Stimulated activated effector memory CD8-positive, alpha-beta T cell treated with anti-CD3 and anti-CD28 coated beads, Interleukin-12 subunit alpha, Interleukin-12 subunit beta, amount 100 ng/mL, for 72 hours (primary cell): ENCODE measurements at places on chromosomes 16 and 17.

GRCh38 chr17:49121696-49122292, 10.8 kb upstream of the B4GALNT2 start:
- DNase-seq, result no peak

DNA sequence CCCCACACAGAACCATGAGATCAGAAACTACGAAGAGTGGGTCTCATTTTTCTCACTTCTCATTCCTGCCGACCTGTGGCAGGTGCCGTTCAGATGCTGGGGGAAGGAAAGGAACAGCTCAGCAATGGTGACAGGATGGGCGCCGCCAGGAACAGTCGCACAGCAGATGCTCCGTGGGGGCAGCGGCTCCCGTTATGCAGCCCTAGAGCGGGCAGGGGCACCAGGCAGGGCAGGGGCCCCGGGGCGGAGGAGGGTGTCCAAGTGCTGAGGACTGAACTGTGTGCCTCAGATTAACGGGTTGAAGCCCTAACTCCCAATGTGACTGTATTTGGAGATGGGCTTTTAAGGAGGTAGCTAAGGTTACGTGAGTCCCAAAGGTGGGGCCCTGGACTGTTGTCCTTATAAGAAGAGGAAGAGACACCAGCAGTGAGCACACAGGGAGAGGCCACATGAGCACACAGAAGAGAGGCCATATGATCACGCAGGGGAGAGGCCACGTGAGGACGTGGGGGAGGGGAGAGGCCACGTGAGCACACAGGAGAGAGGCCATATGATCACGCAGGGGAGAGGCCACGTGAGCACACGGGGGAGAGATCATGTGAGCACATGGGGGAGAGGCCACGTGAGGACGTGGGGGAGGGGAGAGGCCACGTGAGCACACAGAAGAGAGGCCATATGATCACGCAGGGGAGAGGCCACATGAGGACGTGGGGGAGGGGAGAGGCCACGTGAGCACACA, 95.7 kb upstream of the METRNL start:
- DNase-seq, result peak; percentile 34

DNA sequence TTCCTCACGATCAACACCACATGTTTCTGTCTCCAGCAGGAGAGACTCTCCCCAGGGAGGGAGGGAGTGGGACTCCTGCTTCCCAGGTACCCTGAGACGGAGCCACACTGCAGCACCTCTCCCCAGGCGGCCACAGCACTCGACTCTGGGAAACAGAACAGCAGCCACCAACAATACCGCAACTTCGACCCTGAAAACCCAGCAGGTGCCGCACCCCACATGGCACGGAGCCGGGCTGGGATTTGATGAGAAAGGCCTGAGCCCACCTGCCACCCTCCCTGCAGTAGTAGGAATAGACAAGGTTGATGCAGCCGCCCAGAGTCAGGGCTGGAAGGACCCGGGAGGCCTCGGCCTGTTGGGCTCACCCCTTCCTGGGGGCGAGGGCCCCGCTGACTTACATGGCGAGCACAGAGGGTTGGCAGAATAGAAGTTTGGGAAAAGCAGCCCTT, 14.4 kb downstream of the GALNS start:
- DNase-seq, result no peak

DNA sequence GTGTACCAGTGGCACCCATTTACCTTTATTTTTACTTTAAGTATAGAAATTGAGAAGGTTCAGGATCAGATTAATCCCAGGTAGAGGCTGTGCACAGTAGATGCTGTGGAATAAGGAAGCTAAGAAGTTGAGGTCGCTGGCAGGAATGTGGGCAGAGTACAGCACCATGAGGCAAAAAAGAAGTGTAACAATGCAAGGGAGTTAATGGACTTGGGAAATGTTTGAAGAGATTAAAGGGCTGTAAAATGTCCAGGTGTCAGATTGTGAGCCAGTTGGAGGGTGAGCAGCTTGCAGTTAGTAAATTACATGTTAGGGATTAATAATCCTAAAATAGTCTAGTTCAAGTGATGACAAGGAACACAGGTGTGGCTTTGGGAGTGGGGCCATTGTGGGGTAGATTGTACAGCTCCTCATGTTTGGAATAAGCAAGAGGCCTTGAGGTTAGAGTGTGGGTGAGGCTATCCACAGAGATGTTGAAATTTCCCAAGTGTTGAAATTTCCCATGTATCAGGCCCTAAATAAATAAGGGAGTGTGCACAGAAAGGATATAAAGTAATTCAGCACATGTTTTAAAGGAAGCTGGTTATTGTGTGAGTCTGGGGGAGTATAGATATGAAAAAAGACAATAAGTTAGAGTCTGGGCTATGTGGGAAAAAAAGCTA, 21.5 kb downstream of the TAT start:
- no peak for DNase-seq

GRCh38 chr16:22003195-22003594, 2.3 kb upstream of the PDZD9 start:
- DNase-seq, result no peak

GRCh38 chr16:65948361-65948760, 418.1 kb upstream of the CDH5 start:
- no peak for DNase-seq

- no peak for DNase-seq
These were observed 148.3 kb downstream of the KATNIP start for GRCh38 chr16:27698266-27698665.

DNA sequence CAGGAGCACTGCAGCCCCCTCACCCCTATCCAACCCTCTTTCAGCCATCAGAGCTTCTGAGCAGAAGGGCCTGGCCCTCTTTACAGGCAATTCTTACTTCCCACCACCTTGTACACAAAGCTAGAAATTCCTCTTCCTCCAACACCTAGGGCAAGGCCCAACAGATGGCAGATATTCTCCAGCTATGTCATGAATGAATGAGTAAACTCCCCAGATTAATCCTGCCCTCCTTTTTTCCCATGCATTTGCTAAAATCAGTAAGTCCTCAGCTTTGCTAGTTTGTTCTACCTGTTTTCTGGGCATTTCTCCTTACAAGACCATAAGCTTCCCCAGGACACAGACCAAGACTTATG, 20.4 kb upstream of the MRPS23 start:
- DNase-seq, result no peak

DNA sequence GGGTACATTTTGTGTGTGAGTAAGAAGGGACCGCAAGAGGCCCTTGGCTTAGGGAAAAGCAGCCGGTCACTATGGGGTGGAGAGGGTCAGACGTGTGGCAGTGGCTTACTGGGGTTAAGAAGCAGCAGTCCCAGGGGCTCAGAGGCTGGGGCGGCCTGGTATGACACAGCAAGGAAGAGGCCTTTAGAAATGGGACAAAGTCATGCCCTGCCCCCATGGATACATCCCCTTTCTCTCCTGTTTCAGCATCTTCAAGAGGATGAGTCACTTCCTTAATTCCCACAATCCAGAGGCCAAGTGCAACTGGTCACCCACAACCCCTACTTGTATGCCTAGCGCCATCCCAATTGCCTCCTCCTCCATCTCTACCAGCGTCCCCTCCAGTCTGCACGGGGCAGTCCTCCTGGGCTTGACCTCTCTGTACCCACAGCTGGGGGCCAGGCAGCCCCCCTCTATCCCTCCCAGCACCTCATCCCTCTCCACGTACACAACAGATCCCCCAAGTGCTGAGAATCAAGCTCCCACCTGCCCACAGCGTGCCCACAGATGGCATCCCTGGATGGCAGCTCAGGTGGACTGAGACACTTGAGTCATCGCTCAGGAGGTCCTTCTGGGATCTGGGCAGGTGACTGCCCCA, 6.9 kb upstream of the EFTUD2 start:
- no peak for DNase-seq

DNA sequence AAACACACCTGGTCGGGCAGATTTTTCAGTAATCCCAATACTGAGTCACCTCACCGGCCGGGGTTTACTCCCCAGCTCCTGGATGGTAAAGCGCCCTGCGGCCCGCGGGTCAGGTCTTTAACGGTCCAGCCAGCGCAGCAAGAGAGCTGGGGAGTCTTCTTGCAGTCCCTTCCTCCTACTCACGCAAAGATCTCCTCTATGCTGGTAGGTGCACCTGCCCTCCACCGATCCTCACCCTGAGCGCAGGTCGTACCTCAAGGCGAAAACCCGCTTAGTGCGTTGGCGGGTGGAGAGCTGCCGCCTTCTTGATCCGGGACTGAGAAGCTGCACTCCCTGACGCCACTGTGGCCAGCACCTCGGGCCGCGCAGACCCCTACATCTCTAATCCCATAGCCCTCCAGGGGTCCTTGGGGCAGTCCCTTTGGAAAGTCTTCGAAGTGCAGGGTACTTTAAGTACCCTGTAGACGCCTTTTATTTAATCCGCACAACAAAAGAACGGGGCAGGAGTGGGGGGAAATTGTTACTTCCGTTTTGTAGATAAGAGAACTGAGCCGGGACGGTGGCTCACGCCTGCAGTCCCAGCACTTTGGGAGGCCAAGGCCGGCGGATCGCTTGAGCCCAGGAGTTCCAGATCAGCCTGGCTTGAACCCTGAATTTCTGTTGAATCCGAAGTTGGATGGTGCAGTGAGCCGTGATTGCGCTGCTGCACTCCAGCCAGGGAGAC, 10.4 kb upstream of the HOXB13 start:
- DNase-seq, result no peak

DNA sequence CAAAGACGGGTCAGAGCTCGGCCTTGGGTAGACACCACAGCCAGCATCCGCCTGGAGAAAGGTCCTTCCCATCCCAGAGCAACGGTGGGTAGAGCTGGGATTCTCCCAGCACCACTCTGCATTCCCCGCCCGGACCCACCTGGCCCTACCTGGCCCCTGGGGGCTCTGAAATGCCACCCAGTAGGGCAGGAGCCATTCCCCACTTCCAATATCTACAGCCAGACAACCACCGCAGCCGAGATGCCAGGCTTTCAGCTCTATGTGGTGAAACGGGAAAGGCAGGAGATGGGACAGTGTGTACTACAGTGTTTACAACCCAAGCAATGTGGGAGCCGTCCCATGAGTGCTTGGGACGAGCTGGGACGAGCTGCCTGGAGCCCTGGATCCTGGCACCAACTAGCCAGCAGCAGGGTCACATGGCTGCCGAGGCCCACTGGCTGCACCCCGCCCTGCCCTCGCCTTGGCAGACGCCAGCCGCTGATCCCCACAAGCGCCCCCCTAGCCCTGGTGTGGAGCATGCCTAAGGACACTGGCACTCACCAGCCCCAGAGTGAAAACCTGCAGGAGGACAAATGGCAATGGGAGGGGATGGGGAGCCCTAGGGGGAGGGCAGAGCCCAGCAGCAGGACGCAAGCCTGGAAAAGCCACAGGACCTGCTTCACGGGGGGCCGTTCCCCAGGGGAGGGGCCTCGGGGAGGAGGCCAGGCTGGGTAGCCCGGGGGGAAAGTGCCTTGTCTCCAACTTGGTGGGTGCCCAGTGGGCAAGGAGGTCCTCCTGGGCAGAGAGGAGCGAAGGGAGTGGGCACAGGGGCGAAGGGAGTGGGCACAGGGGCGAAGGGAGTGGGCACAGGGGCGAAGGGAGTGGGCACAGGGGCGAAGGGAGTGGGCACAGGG, 13.5 kb downstream of the TMC6 start:
- DNase-seq, result no peak

DNA sequence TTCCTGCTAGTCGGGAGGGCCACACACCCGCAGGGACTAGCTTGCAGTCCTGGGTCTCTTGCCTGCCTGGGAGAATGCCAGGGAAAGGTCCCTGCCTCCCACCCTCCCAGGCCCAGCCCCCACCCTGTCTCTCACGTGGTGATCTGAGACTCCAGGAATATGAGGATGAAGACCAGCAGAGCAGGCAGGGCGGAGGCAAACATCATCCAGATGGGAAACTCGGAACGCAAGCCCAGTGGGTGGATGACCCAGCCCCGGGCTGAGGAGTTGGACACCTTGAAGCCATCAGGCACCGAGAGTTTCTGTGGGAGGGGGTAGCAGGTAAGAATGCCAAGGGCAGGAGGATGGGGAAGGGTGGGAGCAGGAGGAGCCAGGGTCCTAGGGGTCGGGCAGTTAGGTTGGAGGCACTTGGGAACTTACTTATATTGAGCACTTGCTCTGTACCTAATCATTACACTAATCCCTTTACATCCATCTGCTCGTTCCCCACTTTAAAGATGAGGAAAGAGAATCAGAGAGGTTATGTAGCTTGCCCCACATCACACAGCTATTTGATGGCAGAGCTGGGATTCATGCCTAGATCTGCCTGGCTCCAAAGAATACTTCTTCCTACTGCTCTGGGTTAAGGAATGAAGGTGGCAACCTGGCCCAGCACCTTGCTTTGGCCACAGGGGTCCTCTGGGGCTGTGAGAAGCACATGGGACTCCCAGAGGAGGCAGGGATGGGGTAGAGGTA, 13.4 kb downstream of the SLC4A1 start:
- no peak for DNase-seq

- DNase-seq, result no peak
These were observed 85.3 kb upstream of the GSE1 start for GRCh38 chr16:85527767-85528297.

DNA sequence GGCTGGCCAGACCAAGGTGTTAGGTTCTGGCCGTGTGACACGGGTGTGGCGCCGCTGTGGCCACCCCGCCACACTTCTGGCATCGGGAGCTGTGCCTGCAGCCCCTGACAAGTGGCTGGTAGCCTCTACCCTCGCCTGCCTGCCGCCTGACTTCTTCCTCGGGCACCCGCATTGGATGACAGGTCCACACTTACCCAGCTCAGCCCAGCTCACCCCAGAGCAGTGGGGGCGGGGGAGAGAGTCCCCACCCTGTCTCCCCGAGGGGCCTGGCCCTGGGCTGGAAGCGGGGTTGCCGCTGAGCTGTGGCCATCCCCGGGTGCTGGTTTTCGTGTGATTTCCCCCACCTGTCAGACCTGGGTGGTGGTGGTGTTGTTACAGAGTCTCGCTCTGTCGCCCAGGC, 53.9 kb upstream of the ACSF3 start:
- DNase-seq, result no peak

GRCh38 chr17:29176558-29177351, 3.4 kb downstream of the MYO18A start:
- peak; percentile 30 for DNase-seq

- no peak for DNase-seq
These were observed 1884.8 kb downstream of the TP53TG3F start for GRCh38 chr16:35344012-35344762.

GRCh38 chr17:59513934-59514841, 51.2 kb upstream of the DHX40 start:
- no peak for DNase-seq

GRCh38 chr16:65704866-65705265, 583.0 kb upstream of the CDH11 start:
- no peak for DNase-seq
